ENCODE measurements at places on chromosomes 2 and 18. TPM values are rescaled to one million over a fixed set of nuclear protein-coding genes. Genes with fewer than 3 reads are reported as not detected.

The CHRNG gene
- total RNA-seq, result not detected

The PSTPIP2 gene
- 2.0 TPM for total RNA-seq

The LYG2 gene
- not detected for total RNA-seq

The PHOSPHO2 gene
- total RNA-seq, result 1.5 TPM

The REG3A gene
- not detected for total RNA-seq

The FN1 gene
- 3,105 TPM for total RNA-seq

The AFF3 gene
- total RNA-seq, result under 0.01 TPM

The SEMA4F gene
- 6.4 TPM for total RNA-seq

The NABP1 gene
- total RNA-seq, result 40.8 TPM

The HOXD11 gene
- total RNA-seq, result not detected

The STAT4 gene
- total RNA-seq, result 0.13 TPM

The CNDP1 gene
- total RNA-seq, result not detected

- DNase-seq, result no peak
Measured at GRCh38 chr2:151275291-151275690, 13.6 kb upstream of the RBM43 start.

DNA sequence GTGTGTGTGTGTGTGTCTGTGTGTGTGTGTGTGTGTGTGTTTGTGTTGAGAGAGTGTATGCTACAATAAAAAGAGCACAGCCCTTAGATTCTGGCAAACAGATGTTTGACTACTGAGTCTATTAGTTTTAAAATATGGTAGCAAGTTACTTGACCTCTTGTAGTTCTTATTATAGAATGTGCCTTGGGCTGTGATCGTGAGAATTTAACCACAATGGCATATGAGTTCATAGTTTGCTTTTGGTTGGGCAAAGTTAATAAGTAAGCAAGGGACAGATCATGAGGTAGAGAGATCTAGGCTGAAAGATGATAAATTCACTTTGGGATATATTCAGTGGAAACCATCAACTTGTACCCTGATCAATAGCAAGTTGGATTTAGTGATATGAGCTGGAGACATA, 334.3 kb upstream of the VWC2L start:
- no peak for DNase-seq

DNA sequence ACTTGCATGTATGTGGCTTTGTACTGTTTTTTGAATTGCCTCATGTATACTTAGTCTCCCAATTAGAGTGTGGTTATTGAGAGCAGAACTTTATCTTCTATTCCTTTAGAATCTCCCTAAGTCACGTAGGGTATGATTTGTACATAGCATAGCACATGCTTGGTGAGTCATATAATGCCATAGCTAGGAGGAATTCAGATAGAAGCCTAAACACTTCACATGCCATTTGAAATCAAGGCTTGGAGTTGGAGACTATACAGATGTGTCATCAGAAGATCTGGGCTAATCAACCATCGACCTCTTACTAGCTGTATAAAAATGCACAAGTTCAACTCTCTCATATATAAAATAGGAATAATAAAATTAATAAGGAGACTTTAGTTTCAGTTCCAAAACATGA, 222.6 kb upstream of the ST6GAL2 start:
- no peak for DNase-seq

DNA sequence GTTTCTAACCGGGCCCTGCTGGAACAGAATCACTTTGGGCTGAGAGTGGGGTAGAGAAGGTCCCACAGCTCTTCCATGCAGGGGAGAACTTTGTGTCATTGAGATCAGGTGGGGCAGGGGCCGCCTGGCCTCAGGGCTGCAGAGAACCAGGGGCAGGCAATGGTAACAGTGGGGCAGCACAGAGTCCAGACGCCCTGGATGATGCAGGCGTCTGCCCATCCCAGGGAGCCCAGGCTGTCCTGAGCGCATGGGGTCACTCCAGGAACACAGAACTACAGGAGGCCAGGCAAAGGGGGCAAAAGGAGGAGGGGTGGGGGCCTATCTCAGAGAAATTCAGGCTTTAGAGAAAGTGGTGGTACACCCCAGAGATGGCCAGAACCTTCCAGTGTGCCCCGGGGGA, 121.3 kb downstream of the NDUFA10 start:
- no peak for DNase-seq

- no peak for DNase-seq
Measured at GRCh38 chr2:128395196-128395595, 76.5 kb upstream of the HS6ST1 start.

GRCh38 chr18:26550998-26551694, 2.8 kb upstream of the KCTD1 start:
- no peak for DNase-seq

DNA sequence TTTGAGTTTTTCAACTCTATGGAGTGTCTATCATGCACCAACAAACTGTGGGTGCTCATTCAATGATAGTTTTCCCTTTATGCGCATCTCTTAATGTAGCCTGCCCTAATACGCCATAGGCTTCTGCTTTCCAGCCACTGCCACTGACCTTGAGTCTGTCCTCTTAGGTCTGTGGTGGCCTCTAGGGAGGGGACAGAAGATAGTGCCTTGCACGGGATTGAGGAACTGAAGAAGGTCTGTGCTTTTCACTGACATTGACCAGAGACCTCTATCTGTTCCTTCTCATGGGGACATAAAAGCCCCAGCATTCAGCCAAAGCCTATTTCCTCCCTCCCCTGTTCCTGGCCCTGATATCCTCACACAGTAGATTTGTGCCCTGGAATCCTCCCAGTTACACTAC, 2.3 kb downstream of the GCKR start:
- DNase-seq, result no peak

GRCh38 chr2:124025171-124025580, at the start of gene CNTNAP5:
TSS of gene CNTNAP5 (plus strand) at chr2:124025287. CDS start at chr2:124025651, 364 bp downstream.
- no peak for DNase-seq

DNA sequence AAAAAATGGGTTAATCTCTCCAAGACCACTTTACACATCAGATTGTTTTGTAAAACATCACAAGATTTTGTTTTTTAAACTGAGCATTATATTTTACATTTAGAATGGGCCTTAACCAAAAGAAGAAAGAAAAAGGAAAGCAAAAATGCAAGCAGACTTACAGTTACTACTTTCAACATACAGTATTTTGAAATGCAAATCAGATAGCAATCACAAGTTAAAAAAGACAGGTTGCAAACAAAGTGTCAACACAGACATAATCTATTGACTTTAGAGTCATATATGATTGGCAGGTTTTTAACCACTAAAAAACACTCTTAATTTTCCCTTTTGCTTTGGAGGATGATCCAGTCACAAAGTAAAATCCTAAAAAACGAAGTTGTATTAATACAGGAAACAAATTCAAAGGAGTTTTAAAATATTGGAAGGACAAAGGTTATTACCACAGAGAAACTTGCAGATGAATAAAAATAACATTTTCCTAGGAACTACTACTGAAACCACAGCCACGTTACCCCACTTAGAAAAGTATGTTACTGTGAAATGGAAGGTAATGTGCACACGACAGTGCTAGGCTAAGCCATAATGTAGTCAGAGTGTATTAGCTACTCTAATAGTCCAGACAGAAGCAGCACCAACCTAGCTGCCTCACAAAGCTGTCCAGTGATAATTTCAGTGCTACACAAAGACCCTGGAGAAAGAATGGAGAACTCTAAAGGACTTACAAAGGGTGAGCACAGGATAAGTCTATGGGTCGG, 22.9 kb downstream of the DARS1 start:
- no peak for DNase-seq

GRCh38 chr2:235806986-235807750, 313.3 kb downstream of the AGAP1 start:
- no peak for DNase-seq

DNA sequence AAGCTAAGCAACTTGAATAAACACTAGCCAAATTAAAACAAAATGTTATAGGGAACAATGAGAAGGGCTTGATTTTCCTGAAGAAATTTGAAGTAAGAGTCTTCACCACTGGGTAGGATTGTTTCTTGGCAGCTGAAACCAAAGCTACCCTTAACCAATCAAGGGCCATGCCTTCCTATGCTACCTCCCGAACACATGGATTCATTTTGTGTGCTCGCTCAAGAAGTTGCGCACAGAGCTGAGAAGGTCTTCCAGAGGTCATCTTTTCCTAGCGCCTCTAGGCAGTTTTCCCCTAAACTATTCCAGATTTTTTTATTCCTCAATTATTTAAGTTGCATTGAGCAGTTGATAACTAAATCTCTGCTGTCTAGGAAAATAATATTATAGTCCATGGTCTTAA, 264.6 kb downstream of the RBM43 start:
- DNase-seq, result no peak

DNA sequence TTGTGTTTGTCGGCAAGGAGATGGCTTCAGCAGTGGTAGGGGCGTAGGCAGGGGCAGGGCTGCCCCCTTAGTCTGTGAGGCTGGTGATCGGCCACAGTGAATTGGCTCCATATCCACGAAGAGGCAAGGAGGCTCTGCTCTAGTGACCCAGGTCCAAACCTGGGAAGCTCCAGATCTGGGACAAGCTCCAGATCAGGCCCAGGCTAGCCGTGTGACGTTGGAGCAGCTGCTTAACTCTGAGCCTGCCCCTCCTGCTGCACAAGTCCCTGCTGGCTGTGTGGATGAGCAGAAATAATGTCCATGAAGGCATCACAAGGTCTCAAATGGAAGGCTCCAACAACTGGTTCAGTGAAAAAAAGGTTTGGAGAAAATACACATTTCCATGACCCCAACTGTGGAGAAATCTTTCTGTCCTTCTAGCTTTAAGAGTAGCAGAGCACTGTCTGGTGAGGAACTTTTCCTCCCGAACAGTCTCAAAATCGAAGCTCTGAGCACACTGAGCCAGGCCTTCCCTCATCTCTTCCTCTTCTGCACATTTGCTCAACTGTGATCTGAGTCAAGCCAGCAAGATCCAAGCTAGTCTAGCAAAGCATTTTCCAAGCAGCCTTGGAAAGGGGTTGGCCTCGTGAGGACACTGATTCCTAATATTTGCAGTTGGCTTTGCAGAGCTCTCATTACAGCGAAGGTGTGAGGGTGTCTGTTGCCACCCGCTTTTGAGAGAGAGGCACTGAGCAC, 67.0 kb upstream of the TCF7L1 start:
- no peak for DNase-seq

GRCh38 chr2:106977717-106978116, 91.8 kb upstream of the ST6GAL2 start:
- no peak for DNase-seq

DNA sequence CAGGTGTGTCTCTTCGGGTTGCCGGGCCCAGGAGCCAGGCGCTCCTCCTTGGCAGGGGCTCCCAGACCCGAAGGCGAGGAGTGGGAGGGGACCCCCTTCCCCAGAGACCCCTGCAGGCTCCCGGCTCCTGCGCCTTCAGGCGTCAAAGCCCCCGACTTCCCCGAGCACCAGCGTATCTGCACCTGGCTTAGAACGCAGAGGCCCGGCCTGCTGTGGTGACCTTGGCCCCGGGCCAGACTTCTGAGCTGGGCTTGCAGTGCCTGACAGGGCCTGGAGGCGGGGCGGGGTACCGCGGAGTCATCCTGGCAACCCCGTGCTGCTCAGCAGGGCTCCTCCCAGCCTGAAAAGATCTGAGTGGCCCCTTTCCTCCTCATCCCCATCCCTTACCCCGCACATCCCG, 27.0 kb downstream of the SKA1 start:
- no peak for DNase-seq

- no peak for DNase-seq
Measured at GRCh38 chr18:29076645-29077044, 899.7 kb upstream of the CDH2 start.

DNA sequence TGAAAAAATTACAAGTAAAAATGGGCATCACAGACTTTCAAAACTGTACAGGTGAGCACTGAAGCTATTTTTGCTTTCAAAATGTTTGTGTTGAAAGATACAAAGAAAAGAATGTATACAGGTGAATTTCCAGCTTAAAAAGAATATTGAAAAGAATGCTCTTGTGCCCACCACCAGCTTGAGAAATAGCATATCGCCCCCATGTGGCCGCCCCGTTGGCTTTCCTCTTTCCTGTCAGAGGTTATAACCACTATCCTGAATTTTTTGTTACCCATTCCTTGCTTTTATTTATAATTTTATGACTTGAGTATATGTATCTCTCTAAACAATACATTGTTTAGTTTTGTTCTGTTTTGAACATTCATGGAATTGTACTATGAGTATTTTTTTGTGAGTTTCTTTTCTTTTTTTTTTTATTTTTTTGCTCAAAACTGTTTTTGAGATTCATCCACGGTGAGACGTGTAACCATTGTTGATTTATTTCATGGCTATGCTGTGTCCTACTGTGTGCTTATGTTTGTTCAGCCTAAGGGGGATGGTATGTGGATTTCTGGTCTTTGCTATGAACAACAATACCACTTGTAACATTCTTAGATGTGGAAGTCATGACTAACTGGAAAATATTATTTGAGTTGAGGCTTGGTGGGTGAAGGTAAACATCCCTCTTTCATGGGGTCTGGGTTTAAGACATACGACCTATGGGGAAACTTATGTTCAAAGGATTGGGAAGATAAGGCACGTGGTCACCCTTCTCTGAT, 11.6 kb downstream of the TRPM8 start:
- no peak for DNase-seq

DNA sequence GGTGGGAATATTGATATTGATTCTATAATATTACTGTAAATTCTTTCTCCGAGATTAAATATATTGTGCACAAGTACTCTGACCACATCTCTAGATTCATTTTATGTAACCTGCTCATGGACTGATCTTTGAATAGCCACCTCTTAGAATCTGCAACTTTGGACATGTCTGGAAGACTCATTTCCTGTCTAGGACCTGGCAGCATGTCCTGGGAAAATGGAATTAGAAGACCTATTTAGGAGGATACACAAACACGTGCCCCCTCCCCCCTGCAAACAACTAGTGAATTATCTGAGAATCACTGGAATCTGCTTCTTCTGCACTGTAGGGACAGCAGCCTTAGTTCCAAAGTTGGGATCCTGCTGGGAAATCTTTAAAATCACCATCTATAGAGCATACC, 94.1 kb downstream of the UBE2E3 start:
- DNase-seq, result no peak

DNA sequence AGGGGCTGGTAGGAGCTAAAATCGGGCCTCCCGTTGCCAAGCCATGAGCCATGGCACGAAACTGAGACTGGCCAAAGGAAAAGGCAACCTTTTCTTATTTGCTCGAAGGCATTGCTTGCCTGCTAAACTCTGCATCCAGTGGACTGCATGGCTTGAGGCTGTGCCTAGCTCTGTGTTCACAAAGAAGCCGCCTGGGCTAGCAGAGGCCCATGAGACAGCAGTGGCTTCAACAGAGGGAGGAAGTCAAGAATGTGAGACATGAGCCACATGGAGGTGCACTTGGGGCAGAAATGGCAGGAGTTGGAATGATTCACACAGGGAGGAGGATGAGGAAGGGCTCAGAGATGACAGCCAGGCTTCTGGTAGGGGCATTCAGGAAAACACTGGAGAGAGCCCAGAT, 33.5 kb downstream of the TPRKB start:
- no peak for DNase-seq

GRCh38 chr2:226435146-226435545, 364.5 kb downstream of the IRS1 start:
- DNase-seq, result no peak

All from pulmonary artery endothelial cell (primary cell).